ENCODE measurements at places on chromosomes 12 and 14.

DNA sequence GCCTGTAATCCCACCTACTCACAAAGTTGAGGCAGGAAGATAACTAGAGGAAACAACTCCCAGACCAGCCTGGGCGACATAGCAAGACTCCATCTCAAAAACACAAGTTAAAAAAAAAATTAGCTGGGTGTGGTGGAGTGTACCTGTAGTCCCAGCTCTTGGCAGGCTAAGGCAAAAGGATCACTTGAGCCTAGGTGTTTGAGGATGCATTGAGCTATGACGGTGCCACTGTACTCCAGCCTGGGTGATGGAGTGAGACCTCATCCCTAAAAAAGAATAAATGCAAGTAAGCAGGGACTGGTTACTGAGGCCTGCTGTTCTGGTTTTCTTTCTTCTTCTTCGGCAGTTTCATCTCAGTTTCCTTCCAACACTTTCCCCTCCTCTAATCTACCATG lies 7.4 kb downstream of the PTPN21 start:
- no peak for DNase-seq

DNA sequence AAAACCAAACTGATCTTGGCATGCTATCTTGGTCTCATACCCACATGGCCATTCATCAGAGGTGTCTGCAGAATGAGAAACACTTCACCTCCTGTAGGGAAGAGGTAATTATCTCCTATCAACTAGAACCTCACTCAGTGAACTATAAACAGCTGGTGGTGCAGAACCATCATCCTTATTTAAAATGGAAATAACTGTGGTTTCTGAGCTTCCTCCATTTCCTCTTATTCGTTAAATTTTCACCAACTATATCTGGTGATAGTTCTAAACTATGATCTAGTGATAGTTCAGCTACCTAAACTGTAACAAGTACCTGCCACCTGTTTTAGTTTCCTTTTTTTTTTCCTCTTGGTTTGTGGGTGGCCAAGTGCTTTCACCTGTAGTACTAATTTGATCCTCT lies 218.5 kb downstream of the FUT8 start:
- no peak for DNase-seq

- DNase-seq = no peak
Measured at GRCh38 chr12:1937481-1938224, 19.2 kb upstream of the CACNA2D4 start.

- DNase-seq = no peak
Measured at GRCh38 chr14:56461276-56462275, 118.0 kb upstream of the TMEM260 start.

DNA sequence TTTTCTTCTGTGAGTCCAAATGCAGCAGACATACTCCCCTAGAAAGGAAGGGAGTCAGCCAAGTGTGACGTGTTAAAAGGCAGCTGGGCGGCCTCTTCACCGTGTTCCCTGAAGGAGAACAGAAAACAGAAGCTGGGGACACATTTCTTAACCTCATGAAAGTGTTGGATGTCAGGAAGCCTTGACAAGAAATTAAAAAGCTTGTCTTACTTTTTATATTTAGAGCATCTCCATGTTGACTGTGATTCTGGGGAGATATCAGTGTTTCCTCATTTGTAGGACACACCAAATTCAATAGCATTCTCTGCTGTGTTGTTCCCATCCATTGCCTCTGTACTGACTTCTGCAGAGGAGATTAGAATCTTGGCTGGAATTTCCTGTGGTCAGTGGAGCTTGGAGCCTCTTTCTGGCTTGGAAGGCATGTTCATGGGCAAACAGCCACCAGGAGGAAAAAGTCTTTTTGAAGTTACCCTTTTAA lies 93.7 kb downstream of the RMST start:
- DNase-seq = no peak

- DNase-seq = no peak
Measured at GRCh38 chr12:84694116-84694515, 218.5 kb downstream of the SLC6A15 start.

DNA sequence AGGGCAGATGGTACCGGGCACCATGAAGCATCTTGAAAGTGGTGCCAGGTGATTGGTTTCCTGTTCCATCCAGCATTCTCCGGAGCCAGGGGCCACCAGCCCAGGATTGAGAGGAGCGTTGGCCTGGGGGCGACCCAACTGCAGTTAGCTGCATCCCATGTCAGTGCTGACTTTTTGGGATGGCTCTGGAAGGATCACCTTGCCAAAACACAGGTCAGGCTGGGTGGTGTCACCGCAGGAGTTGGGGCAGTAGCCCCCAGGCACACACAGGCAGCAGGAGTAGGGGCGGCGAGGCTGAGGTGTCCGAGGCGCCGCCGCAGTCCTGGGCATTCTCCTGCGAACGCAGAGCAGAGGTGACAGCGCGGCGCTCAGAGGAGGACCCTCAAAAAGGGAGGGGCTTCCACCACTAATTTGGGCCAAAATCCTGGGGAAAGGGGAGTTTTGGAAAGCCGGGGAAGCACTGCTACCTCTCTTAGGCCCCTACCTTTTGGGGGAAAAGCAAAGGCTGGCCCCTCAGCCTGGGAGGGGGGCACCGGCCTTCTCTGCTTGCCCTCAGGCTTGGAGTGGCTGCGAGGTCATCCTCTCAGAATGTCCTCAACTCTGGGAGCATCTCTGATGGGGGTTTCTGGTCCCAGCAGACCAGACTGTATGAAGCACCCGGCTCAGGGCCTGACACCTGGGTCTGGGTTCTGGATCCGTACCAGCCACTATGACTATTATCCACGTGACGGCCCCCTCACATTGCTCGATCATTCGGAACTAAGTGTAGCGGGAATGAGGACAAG lies 26.7 kb upstream of the LRTM2 start:
- DNase-seq = no peak

DNA sequence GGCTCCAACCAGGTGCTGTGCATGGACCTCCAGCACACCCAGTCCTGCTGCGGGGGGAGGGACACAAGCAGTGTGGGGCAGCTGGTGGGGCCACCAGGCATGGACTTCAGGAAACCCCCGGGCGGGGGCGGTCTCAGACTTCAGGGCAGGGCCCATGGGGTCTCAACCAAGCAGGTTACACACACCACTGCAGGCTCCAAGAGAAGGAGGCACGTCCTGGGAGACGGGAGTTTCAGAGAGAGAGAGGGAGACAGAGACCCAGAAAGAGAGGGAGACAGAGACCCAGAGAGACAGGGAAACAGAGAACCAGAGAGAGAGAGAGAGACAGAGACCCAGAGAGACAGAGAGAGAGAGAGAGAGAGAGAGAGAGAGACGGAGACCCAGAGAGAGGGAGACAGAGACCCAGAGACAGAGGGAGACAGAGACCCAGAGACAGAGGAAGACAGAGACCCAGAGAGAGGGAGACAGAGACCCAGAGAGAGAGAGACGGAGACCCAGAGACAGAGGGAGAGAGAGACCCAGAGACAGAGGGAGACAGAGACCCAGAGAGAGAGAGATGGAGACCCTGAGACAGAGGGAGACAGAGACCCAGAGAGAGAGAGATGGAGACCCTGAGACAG lies 128.9 kb downstream of the NCOR2 start:
- DNase-seq = no peak

- no peak for DNase-seq
Measured at GRCh38 chr12:11596141-11596540, 53.3 kb upstream of the ETV6 start.

DNA sequence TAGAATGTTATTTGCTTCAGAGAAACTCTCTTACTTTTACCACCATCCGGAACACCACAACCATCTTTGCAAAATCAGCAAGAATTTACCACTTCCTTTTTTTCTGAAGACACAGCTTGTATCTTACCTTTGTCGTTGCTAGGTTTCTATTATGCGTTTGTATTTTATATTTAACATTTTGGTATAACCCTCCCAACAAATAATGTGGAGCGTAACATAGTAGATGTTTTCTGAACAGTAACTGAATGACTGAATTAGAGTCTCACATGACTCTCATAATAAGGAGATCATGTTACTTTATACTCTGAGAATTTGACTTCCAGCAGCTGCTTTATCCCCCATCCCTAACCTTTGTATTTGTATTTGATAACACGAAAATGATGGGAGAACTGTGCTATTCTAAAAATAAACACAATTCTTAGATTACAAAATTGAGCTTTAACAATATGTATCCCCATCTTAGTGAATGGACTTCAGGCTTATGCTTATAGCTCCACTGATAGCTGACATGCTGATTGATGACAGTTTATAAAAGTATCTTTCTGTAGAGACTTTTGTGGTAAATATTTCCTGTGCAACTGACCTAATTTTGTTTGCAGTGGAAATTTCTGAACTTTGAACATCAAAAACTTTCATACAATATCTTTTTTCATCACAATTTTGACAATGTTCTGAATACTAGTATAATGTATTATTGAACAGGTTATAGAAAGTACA lies 7.9 kb upstream of the KLRB1 start:
- no peak for DNase-seq

- DNase-seq = no peak
Measured at GRCh38 chr12:114209861-114210260, 196.1 kb downstream of the TBX5 start.

- DNase-seq = no peak
Measured at GRCh38 chr12:126855768-126856167, 1411.2 kb upstream of the TMEM132C start.

- DNase-seq = no peak
Measured at GRCh38 chr14:76924371-76925096, 98.3 kb downstream of the LRRC74A start.

GRCh38 chr14:55074662-55075061 lies 23.2 kb downstream of the MAPK1IP1L start:
- DNase-seq = no peak

GRCh38 chr12:5808981-5809380 lies 136.1 kb downstream of the ANO2 start:
- no peak for DNase-seq

DNA sequence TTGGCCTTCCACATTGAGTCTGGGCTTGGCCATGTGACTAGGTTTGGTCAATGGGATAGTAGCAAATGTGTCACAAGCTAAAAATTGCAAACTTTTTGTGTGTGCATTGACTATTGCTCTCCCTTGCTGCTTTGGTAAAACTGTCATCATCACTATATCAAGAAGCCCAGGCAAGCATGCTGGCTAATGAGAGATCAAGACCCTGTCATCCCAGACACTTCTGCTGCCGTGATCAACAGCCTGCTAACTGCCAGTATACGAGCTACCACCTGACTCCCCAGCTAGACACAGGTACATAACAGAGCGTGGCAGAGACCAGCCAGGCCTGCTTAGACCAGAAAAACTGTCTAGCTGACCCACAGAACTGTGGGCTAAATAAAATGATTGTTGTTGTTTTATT lies 456.7 kb upstream of the DCN start:
- DNase-seq = no peak

DNA sequence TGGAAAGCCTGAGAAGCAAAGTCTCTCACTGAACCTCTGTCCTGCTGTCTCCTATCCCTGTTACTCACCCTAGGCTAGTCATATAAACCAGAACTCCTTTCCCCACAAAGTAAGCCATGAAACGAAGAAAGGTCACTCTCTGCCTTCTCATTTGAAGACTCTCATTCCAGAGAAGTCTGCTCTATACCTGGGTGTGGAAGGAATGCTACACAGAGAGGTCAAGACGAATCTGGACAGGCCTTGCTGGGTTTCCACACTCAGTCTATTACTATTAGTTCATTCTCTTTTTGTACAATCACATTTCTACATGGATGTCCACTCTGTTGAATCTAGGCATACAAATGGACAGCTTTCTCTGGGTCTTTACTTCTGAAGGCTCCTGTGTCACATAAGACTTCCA lies 2.4 kb upstream of the AEBP2 start:
- no peak for DNase-seq

GRCh38 chr12:89950421-89950820 lies 241.8 kb upstream of the ATP2B1 start:
- DNase-seq = no peak

Data from activated CD8-positive, alpha-beta memory T cell treated with anti-CD3 and anti-CD28 coated beads for 24 hours (primary cell).